Progenitor cell of endocrine pancreas (in vitro differentiated cells): ENCODE measurements at places on chromosomes 12 and 14. TPM values are rescaled to one million over a fixed set of nuclear protein-coding genes. Genes with fewer than 3 reads are reported as not detected.
A peak's percentile ranks its signal among the peaks of the same experiment; 100 is the strongest.

DNA sequence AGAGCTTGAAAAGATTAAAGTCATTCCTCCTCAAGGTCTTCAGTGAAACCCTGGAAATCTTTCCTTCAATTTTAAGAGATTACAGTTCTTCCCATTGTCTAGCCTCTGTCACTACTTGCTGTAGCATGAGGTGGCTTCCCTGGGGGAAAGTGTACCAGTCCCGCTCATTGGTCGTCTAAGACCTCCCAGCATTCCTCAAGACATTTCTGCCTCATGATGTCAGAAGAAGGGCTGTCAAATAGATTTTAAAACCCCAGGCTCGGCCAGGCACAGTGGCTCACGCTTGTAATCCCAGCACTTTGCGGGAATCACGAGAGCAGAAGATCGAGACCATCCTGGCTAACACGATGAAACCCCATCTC lies 46.7 kb downstream of the SMUG1 start:
- no peak for DNase-seq
- H3K27me3 ChIP-seq = peaks cover 6% of the 10 kb centered on the region
- peaks cover 9% of the 10 kb centered on the region for H3K36me3 ChIP-seq
- no peak overlapping the region for H3K4me3 ChIP-seq

DNA sequence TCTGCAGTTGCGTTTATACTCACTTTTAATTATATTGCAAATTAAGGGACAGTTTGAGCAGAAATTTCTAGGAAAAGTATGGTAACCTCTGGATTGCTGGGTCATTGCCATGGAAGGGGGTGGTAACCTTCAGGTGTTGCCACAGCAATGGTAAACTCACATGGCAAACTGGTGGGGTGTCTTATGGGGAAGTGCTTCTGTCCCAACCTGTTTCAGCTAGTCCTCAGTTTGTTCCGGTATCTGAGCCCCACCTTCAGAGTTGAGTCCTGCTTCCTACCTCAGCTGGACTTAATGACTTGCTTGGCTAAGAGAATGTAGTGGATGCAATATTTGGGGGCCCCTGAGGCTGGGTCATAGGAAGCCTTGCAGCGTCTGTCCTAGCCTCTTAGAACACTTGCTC lies 7.3 kb upstream of the CLMN start:
- H3K4me3 ChIP-seq = no peak overlapping the region
- H3K27ac ChIP-seq = no peak overlapping the region
- peaks cover 17% of the 10 kb centered on the region for H3K27me3 ChIP-seq
- no peaks in the 10 kb centered on the region for H3K36me3 ChIP-seq
- no peak for DNase-seq

The TMEM179 gene
- total RNA-seq = 8.1 and 9.2 TPM in 2 replicates

DNA sequence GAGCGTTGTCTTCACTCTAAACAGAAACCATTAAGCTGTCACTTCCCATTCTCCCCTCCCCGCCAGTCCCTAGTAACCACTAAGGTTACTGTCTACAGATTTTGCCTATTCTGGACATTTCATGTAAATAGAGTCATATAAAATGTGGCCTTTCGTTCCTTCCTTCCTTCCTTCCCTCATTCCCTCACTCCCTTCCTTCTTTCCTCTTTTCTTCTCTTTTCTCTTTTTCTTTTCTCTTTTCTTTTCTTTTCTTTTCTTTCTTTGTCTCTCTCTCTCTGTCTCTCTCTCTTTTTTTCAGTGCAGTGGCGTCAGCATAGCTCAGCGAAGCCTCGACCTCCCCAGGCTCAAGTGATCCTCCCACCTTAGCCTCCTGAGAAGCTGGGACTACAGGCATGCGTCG lies 37.8 kb downstream of the HCAR2 start:
- H3K4me1 ChIP-seq = no peaks in the 10 kb centered on the region
- H3K27ac ChIP-seq = no peak overlapping the region
- no peak overlapping the region for H3K4me3 ChIP-seq
- H3K36me3 ChIP-seq = no peaks in the 10 kb centered on the region

DNA sequence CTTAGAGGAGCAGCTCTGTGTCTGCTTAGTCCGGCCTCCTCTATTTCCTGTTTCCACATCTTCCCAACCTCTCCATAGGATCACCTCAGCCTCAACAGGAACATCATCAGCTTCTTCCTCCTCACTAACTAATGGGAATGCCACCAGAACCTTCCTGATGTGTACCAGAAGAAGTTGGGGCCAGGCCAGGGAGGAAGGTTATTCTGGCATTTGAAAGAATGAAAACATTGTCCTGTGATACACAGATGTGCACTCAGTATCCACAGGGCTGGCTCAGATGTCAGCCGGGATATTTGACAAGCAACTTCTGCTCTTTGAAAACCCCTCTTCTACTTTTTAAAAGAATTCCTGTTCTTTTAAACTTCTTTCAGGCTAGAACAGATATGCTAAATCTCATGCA lies 63.6 kb downstream of the TMEM30B start:
- no peak overlapping the region for H3K4me3 ChIP-seq
- DNase-seq = no peak
- H3K4me1 ChIP-seq = peaks cover 23% of the 10 kb centered on the region
- H3K27me3 ChIP-seq = no peaks in the 10 kb centered on the region
- no peak overlapping the region for H3K27ac ChIP-seq

GRCh38 chr12:70774055-70774454 lies 136.8 kb upstream of the PTPRB start:
- DNase-seq = no peak
- no peaks in the 10 kb centered on the region for H3K27me3 ChIP-seq
- no peaks in the 10 kb centered on the region for H3K36me3 ChIP-seq
- no peak overlapping the region for H3K4me3 ChIP-seq

DNA sequence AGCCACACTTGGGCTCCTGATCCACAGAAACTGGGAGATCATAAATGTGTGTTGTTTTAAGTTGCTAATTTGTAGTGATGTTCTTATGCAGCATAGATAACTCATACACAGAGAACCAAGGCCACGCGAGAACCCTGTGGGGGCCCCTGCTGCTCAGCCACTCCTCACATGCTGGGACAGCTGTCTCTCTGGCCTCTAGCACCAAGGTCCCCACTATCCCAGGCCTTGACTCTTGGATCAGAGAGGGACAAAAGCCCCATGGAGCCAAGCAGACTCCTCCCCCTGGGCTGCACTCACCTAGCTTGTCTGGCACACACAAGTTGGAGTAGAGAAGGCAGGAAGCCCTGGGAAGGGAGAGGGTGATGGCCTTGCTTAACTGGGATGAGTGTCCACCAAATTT lies 11.3 kb downstream of the PLD4 start:
- peaks cover 78% of the 10 kb centered on the region for H3K27me3 ChIP-seq
- peaks cover 2% of the 10 kb centered on the region for H3K4me1 ChIP-seq
- no peak for DNase-seq
- H3K27ac ChIP-seq = no peak overlapping the region

The CTSG gene
- not detected in 2 replicates for total RNA-seq

DNA sequence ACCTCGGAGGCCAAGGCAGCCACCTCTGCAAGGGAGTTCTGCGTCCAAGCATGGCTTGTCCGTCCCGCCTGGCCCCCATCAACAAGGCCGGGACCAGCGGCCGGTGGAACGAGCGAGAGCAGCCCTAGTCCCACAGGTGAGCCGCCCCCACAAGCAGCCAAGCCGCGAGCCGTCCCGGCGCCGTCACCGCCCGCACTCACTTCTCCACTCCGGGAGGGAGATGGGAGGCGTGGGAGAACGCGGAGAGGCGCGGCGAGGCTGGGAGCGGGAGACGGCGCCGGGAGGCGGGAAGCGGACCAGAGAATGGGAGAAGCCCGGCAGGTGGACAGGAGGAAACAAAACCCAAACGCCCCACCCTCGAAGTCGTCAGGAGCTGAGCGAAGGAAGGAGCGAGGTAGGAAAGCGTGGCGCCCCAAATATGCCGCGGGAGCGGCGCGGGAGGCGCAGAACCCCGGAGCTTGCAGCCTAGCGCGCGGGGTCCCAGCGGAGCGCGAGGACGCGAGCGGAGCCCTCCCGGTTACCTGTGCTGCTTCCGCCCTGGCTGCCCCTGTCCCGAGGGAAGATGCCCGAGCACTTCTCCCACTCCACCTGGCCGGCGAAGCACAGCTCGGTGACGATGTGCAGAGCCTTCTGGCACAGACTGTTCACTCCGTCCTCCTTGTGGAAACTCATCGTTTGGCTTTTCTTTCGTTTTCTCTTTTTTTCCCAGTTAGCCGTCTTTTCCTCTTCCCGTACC lies 600 bp downstream of the SYT10 start:
- H3K4me1 ChIP-seq = peaks cover 8% of the 10 kb centered on the region
- H3K27me3 ChIP-seq = peaks cover 66% of the 10 kb centered on the region
- peak; percentile 55 for DNase-seq
- H3K27ac ChIP-seq = peak overlapping the region; percentile 65
- no peaks in the 10 kb centered on the region for H3K36me3 ChIP-seq
